ENCODE measurements at places on chromosomes 2 and 18. TPM values are rescaled to one million over a fixed set of nuclear protein-coding genes. Genes with fewer than 3 reads are reported as not detected.
A peak's percentile ranks its signal among the peaks of the same experiment; 100 is the strongest.

DNA sequence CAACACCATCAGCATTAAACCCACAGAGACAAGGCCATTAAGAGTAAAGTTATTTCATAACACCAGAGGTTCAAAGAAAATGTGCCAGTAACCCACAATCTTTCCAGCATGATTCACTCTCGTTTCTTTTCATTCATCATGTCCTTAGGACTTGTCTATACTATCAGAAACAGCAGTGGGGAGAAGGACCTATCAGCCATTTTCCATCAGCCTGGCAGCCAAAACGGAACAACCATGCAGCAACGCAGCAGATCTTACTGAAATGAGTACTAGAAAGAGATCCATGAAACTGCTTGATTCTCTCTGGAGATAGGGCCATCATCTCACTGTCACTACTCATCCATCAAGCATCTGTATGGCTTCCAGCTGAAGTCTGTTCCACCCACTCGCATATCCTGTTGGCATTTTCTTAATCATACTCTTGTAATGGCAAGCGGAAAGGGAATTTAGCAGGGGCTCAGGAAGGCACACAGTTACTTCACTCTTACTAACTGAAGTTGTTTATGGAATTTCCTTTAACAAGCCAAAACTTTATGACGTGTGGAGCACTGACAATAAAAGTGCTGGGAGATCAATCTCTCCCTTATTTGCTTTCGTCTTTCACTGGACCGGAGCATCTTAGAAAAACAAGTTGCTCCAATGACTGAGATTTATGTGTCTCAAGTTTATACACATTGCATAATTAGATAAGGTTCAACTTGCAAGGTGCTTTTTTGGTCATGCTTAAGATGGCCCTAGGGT lies 69.7 kb downstream of the EPHA4 start:
- no peak for DNase-seq

DNA sequence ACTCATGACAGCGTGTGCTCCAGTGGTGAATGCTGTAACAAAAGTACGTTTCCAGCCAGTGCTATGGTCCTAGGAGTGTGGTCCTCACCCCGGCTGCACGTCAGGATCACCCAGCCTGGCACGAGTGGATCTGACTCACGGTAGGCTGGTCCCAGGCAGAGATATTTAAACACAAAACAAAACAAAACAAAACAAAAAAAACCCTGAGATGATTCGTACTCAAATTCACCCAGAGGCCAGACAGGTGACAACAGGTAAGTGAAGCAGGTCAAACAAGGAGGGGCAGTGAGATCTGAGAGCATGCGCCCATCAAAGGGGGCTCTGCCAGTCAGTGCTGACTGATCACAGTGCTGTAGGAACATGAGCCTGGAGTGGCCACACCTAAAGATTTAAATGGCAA lies 43.2 kb downstream of the C2orf76 start:
- no peak for DNase-seq

- no peak for DNase-seq
Observed at GRCh38 chr18:11249391-11249790, 100.0 kb upstream of the PIEZO2 start.

DNA sequence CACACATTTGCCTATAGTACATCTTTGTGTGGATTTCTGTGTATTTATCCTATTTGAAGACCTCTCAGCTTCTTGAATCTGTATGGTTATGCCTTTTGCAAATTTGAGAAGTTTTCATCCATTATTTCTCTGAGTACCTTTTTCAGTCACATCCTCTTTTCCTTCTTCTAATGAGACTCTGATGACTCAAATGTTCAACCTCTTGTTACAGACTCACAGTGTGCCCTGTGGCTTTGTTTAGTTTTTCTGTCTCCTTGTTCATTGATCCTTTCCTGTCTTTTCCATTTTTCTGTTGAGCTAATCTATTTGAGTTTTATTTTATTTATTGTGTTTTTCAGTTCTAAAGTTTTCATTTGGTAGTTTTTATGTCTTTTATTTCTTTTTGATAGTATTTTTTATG lies 87.0 kb upstream of the LRP1B start:
- DNase-seq: no peak

- no peak for DNase-seq
Observed at GRCh38 chr2:199979398-199979797, 24.0 kb downstream of the MAIP1 start.

DNA sequence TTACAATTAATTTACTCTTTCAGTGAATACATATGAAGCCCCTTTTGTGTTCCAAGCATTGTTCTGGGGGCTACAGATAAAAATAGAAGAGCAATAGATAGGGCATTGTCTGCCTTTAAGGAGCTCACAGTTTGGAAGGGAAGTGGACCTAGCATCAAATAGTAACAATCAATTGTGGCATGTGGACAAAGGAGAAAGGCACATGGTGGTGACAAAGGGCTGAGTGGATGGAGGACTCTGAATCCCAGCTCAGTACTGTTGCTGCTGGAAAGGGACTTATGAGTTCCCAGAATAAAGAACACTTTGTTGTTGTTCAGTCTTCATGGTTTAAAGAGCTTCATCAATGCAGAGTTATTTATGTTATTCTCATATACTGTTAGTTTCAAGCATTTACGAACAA lies 217.7 kb downstream of the HRH4 start:
- no peak for DNase-seq

GRCh38 chr2:46871976-46872381 lies 43.6 kb downstream of the MCFD2 start:
- no peak for DNase-seq

GRCh38 chr18:13183790-13184189 lies 34.8 kb upstream of the LDLRAD4 start:
- no peak for DNase-seq

DNA sequence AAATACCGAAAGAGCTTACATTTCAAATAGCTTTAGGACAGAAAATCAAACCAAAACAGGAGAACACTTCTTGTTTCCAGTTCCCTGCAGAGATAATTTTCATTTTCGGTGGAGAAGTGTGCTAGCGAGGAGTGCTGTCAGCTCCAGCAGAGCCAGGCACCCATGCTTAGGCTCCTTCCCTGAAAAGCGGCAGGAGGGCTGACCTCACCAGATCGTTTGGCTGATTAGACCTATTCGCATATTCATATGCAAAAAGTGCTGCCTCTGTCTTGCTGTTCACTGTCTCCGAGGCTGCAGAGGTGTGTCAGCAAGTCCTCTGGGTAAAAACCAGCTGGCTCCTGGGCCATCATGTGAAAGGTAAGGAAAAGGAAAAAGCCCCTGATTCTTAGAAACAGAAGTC lies 225.8 kb upstream of the COPS8 start:
- no peak for DNase-seq

DNA sequence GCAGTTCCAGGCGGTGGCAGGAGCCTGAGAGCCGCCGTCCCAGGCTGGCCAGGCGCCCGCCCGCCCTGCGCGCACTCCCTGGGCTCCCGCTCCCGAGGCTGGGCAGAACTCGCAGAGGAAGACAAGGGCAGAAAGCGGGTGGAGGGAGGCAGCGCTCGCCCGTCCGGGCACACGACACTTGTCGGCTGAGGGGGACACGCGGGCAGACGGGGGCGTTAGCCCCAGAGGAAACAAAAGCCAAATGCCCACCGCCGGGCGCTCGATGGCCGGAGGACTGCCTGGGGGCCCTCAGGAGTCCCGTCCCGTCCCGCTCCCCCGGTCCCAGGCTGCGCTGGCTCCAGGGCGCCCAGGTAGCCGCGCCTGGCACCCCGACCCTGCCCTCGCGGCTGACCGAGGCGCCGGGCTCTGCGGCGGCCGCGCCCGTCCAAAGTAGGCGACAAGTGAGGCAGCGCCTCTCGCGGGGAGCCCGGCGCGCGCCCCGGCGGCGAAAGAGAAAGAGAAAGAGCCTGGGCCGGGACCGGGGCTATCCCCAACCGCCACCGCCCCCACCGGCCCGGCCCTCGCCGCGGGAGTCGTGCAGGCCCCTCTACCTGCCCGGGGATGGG lies 491 bp downstream of the L3MBTL4 start:
- peak; percentile 84 for DNase-seq

- no peak for DNase-seq
Observed at GRCh38 chr2:168480356-168480755, 24.3 kb downstream of the CERS6 start.

DNA sequence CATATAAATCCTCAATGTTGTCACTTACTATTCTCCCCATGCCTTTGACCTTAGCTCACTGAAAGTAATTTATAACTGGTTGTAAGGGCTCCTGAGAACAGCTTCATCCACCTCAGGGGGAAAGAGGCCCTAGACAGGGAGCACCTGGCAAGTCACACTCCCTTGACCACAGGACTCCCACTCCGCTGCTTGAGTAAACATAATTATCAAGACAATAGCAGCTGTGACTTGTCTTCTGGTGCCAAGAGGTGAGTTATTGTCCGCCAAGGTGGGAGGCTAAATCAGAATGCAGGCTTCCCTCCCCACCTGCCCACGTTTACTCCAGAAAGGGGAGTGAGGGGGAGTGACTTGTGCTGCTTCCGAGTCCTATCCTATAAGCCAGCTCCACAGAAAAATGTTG lies 230.6 kb upstream of the LRATD1 start:
- peak; percentile 9 for DNase-seq

DNA sequence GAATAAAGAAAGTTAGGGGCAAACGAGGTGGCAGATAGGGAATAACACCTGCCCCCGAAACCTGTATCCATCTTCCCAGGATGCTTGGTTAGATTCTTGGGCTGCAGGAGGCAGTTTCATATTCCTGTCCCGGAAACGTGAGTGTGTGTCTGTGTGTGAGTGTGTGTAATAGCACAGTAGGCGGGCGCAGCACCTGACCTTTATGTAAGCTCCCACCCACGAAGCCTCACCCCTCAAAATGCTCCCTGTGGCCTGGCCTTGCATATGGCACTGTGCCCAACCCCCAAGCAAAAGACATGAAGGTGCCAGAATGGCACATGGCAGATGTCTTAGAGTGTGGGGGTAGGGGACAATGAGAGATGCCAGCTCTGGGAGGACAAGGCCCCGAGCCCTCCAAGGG lies 48.9 kb downstream of the EFR3B start:
- DNase-seq: no peak

GRCh38 chr2:96138179-96139145 lies at the start of gene ASTL:
ASTL (minus strand) TSS chr2:96138502; CDS start chr2:96138436, 66 bp downstream.
- DNase-seq: peak; percentile 94

DNA sequence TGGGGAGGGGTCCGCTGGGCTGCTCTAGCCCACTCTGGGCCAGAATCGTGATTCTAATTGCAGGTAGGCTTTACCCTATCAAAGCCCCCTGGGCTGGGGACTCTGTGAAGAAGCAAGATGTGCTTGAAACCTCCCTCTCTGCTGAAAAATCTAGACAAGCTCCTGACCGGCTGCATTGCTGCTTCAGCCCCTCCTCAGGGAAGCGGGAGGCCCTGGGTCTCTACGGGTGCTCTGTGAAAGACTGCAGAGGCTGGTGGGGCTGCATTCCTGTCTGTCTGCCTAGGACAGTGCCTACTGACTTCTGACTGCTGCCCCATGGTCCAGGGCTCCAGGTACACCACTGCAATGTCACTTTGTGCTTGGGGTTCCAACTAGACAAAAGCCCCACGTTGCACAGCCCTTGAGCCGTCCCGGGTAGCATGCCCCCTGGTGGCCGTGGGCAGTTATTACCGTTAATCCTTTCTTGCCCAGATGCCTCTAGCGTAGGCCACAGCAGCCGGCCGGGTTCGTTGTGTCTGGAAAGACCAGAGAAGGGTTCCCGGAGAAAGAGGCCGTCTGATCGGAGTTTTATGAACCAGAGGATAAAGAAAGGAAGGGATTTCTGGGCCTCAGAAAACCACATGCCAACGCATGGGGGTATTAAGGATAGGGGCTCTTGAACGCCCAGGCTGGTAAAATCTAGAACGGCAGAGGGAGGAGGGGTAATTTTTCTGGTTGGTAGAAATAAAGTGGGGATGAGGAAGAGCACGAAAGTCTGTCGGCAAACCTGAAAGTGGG lies 15.9 kb upstream of the C1QL2 start:
- peak; percentile 40 for DNase-seq

DNA sequence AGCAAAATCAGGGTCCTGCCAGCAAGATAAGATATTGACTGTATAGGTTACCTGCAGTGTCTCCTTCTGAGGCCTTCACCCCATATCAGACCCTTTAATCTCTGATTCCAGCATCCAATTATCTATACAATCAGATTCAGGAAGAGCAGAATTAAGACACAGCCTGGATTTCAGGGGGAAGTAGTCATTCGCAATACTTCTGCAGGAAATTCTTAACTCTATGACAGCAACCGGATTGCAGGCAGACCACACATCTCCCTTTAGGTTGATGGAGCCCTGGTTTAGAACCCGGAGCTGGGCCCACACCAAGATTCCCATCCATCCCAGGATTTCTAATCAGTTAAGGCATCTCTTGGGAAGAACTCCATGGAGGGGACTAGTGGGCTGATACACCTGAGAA lies 9.5 kb downstream of the ARL4C start:
- no peak for DNase-seq

- no peak for DNase-seq
Observed at GRCh38 chr2:201828220-201828619, 21.9 kb downstream of the CDK15 start.

GRCh38 chr2:230586328-230586982 lies 126.2 kb upstream of the CAB39 start:
- peak; percentile 19 for DNase-seq

- DNase-seq: no peak
Observed at GRCh38 chr18:56841836-56842235, 190.7 kb downstream of the WDR7 start.

DNA sequence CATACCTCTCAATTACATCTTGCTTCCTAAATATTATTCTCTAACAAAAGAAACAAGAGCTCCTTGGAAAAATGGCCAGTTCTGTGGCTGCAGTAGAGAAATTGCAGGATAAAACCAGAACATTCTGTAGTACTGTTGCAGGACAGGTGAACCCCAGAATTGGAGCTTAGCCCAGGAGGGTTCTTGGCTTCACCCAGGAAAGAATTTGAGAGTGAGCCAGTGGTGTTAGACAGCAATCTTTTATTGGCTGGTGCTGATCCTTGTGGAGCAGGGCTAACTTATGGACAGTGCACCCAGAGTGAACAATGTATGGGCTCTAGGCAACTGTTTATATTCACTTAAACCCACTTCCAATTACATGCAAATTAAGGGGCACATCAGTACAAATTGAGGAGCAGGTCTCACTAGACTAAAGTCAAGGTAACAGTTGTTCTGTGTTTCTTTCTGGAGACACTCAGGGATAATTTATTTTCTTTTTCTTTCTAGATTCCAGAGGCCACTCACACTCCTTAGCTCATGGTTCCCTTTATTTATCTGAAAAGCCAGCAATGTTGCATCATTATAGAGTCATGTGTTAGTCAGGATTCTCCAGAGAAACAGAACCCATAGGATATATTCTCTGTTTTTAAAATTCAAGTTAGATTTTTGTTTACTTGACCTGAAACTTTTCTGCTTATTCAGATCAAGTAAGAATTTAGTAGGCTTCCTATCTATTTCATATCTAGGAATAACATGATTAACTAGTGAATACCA lies 348.1 kb downstream of the CCDC85A start:
- DNase-seq: no peak

GRCh38 chr2:2947406-2947805 lies 430.2 kb downstream of the EIPR1 start:
- no peak for DNase-seq

Gene MYO5B
- total RNA-seq: 224 TPM

Gene LONRF2
- 6.5 TPM for total RNA-seq

Gene GBX2
- total RNA-seq: not detected

Gene GKN2
- total RNA-seq: 16.5 TPM

Gene GCFC2
- total RNA-seq: 9.3 TPM

Gene CYTIP
- total RNA-seq: 17.4 TPM

Gene KCNE4
- 0.58 TPM for total RNA-seq

Gene SOWAHC
- total RNA-seq: 16.7 TPM

Gene FAM110C
- total RNA-seq: 16.8 TPM

Gene HOXD13
- total RNA-seq: not detected

Gene IL1R1
- total RNA-seq: 67.7 TPM

Gene STON1
- 12.7 TPM for total RNA-seq

Gene PID1
- total RNA-seq: 51.2 TPM

Gene DPP4
- total RNA-seq: 0.58 TPM

Data from stomach (tissue), 19 donors.